ENCODE measurements at places on chromosomes 7 and 10.

DNA sequence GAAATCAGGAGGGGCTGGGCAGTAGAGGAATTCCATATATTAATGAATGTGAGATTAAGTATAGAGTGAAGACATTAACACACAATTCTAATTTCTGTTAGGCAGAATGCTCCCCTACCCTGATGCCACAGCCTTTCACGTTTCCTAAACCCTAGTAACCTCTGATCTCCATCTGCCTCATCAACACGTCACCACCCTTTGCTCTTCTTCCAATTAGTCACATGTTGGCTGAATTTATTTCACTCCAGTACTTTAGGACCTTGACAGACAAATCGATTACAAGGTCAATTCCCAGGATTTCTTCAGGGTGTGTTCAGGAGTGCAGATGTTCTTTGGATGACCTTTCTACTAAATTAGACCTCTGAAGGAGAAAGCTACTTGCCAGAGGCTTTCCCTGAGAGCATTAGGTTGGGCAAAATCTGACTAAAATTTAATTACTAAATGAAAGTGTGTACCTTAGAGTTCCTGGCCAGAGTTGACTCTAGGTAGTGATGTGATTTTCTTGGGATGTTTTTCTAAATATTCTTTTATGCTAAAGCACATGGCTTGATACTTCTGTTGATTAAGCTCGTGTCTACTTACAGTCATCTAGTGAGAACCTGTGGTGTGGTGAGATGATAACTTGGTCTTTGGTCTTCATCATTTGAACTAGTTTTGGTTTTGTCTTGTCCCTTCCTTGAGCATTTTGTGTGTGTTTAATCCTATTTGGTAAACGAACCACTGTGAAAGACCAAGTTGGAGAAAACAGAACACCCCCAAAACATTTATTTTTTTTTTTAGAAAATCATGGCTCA lies 12.7 kb downstream of the AGR2 start:
- no peak for DNase-seq

- DNase-seq: no peak
These were observed 161.0 kb downstream of the SKIDA1 start for GRCh38 chr10:21364196-21365114.

GRCh38 chr7:158396301-158396905 lies 191.2 kb downstream of the PTPRN2 start:
- DNase-seq: no peak

DNA sequence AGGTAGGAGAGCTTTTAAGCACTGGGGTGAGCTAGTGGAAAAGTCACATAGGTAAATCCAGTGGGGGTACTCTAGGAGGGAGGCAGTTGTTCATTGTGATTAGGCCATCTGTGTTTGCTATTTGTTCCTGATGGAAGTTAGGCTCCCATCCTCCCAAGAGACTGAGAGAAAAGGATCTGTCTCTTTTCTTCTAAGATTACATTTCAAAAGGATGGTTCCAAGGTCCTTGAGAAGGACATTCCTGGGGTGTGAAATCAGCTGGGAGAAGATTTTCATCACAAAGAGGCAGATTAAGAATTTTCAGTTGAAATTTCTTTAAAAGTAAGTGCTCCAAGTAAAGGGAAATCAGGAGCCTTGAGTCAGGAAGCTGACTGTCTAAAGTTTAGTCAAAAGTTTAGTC lies 210.8 kb upstream of the CSTF2T start:
- no peak for DNase-seq

DNA sequence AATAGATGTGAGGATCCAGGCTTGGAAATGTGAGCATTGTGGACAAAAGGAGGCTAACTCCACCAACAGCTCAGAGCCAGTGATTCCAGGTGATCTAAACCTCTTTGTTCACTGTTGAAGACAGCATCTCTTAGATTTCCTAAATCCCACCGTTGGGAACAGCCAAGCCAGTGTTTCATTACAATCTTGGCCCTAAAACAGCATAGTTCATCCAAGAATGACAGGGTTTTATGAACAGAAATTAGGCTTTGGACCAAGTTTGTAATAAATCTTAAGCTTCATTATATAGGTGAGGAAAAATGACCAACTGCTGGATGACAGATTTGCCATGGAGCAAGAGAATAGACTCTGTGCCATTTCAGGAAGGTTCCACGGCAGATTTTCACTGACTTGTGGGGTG lies 65.8 kb downstream of the MTURN start:
- no peak for DNase-seq

- DNase-seq: no peak
These were observed 14.1 kb upstream of the NOC3L start for GRCh38 chr10:94376865-94377264.

DNA sequence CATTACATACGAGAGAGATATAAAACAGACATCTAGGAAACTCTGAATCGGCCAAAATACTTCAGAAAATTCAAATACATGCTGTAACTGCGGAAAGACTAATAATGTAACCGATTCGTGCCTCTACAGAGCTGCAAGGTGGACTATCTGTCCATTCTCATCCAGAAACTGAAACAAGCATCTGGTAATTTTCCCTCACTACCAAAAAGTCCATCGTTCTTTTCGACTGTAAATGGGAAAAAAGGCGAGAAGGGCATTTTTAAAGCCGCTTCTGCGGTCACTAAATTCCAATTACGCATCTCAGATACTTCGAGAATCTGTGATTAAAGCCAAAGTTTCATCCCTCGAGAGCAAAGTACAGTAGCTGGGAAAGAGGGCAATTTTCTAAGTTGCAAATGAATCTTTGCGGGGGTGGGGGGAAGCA lies 1.3 kb downstream of the OGA start:
- DNase-seq: no peak

- DNase-seq: no peak
These were observed 14.1 kb downstream of the ESYT2 start for GRCh38 chr7:158815083-158815799.

- DNase-seq: no peak
These were observed 43.9 kb downstream of the RSU1 start for GRCh38 chr10:16773334-16773733.

- no peak for DNase-seq
These were observed 53.4 kb upstream of the KIF5B start for GRCh38 chr10:32109603-32110002.

DNA sequence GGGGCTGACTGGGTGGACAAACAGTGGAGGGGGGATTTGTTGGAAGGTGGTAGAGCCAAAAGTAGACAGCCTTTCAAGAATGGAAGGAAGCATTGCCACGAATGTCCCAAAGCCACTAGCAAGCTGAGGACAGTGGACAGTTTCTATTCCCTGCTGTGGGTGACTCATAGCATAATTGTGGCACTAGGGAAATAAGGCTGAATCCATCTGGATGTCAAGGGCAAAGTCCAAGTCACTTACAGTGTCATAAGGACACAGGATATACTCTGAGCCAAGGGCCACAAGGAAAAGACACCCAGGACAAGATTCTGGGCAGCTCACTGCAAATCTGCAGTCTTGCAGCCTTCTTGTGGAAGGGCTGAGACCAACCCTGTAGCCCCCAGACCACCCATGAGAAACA lies 79.7 kb downstream of the FRMPD2 start:
- no peak for DNase-seq

DNA sequence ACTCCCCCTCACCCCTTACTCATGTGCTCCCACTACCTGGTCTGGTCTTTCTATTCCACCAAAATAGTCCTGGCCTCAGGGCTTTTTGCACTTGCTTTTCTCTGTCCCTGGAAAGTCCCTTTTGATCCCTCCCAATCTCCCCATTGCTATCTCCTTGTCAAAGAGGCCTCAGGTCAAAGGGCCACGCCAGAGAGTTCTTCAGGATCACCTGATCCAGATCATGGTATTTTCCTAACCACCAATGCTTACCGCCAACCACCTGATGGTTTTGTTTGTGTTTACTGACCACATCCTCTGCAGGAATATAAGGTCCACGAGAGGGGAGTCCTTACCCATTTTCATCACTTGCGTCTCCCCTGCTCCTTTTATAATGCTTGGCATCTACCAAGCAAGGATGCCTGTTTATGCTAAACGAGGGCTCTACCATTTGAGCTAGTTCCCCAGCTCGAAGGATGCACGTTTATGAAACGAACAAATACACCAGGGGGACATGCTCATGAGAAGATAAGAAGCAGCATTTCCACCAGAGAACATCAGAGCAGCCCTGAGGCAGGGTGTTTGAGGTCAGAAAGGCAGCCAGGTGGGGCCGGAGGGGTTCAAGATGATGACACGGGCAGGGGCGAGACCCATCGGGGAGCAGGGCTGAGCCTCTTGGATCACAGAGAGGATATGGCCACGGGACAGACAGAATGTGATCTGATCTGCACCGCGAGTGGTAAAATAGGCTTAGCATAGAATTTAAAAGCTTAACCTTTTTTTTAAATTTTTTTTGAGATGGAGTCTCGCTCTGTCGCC lies 43.1 kb upstream of the FOXK1 start:
- DNase-seq: no peak

DNA sequence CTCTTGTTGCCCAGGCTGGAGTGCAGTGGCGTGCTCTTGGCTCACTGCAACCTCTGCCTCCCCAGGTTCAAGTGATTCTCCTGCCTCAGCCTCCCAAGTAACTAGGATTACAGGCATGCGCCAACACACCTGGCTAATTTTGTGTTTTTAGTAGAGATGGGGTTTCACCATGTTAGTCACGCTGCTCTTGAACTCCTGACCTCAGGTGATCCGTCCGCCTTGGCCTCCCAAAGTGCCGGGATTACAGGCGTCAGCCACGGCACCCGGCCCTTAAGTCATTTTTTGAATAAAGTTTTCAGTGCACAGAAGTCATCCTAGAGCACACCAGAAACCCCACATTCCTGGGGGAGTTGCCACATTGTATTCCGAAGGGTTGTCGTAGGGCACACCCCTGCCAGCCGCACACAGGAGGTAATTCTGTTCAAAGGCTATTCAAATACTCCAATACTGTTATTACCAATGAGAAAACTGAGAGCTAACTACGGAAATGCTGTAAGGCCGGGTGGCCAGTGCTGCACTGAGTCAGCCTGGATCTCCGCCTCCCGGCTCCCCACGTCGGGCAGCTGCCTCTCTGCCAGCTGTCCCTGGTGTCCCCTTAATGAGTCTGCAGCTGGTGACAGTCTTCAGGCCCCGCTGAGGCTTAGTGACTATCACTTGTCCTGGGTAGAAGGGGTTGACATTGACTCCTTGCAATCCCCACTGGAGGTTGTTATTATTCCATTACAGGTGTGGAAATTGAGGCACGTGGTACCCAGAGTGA lies 8.6 kb upstream of the RFC2 start:
- DNase-seq: peak; percentile 30

GRCh38 chr7:121294448-121294992 lies 34.3 kb upstream of the WNT16 start:
- no peak for DNase-seq

- DNase-seq: no peak
These were observed 145.2 kb downstream of the GRM3 start for GRCh38 chr7:86788948-86789347.

- DNase-seq: peak; percentile 98
These were observed 4.6 kb downstream of the LFNG start for GRCh38 chr7:2523941-2524807.

DNA sequence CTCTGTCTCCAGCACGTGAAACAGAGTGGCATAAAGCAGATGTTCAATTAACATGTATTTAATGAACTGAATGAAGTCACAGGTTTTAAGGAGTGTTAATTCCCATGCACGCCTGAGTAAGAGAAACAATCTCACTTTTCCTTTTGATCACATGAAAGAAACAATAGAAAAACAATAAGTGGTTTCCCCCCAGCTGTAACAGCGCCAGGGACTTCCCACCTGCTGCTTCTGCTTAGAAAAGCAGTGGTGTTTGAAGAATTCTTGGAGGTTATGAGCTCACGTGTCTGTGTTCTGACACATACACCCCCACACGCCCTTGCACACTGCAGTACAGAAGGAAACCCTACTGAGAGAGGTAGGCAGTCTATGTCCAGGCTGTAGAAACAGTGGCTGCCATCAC lies 51.3 kb upstream of the FRMD4A start:
- DNase-seq: no peak

- no peak for DNase-seq
These were observed 192.5 kb downstream of the ANK3 start for GRCh38 chr10:60197206-60197605.

DNA sequence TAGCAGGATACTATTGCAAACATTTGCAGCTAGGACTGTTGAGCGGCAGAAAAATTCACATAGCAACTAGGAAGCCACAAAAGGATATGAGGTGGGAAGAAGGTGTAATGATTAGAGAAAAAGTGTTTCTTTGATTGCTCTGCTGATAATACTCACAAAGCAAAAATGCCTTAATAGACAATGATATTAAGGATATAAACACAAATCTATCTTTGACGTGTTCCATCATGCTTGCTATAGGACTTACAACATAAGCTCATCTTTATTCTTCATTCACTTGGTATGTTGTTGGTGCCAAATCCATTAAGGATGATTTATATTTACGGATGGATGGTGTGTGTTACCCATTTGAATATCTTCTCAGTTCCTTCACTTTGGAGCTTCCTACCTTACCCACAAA lies 309.3 kb downstream of the GPR37 start:
- no peak for DNase-seq

- DNase-seq: no peak
These were observed 56.5 kb downstream of the ZNF277 start for GRCh38 chr7:112262855-112263487.

DNA sequence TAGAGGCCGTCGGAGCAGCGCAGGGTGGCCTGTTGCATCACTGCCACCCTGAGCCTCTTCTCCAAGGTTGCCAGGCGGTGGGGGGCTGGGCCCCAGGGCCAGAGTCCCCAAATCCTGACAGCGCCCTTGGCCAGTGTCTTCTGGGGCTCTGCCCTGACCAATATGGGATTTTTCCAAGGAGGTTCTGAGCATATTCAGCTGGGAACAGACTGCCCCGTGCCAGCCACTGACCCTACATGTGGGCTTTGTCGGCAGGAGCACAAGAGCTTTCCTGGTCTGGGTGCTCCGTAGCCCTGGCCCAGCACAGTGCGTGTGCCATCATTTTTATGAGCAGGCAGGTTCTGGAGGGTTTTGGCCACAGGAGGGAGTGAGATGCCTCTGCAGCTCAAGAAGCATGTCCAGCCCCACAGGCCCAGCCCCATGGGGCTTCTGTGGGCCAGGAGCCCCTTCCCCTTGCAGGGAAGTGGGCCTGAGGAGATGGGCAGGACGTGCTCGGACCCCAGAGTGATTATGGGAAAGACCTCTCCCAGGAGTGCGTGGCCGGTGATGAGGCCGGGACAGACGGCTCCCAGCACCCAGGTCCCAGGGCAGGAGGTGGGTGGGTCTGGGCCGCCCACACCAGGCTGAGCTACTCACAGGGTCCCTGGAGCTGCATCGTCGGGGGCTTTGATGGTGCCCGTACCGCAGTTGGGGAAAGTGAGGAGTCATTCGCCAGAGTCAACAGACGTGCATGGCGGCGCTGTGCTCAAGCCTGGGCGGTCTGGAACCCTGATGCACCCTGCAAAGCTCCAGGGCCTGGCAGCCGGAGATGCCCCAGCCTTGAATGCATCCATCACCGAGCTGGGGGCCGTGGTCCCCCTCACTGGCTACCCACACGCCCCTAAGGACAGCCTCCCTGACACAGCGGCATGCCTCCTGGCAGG lies 66.6 kb downstream of the PWWP2B start:
- DNase-seq: no peak

GRCh38 chr7:8625612-8626011 lies 192.2 kb downstream of the NXPH1 start:
- no peak for DNase-seq

- DNase-seq: no peak
These were observed 15.6 kb upstream of the AQP1 start for GRCh38 chr7:30896036-30896435.

GRCh38 chr7:64888901-64889685 lies 14.0 kb upstream of the ZNF273 start:
- no peak for DNase-seq

GRCh38 chr10:126131341-126131740 lies 235.0 kb downstream of the FANK1 start:
- DNase-seq: no peak

- DNase-seq: no peak
These were observed 105.4 kb downstream of the ODAD2 start for GRCh38 chr10:27893358-27893954.
